ENCODE measurements at places on chromosomes 6 and 20.

- no peak for DNase-seq
These were observed 95.1 kb downstream of the MMS22L start for GRCh38 chr6:97187951-97188350.

GRCh38 chr20:38790200-38791053 lies 15.1 kb upstream of the PPP1R16B start:
- DNase-seq: no peak

- no peak for DNase-seq
These were observed 123.1 kb downstream of the CDKAL1 start for GRCh38 chr6:20657274-20657800.

- no peak for DNase-seq
These were observed 45.4 kb downstream of the PANK2 start for GRCh38 chr20:3934624-3935023.

- no peak for DNase-seq
These were observed 65.1 kb upstream of the PMEPA1 start for GRCh38 chr20:57774951-57775350.

GRCh38 chr6:107115695-107116327 lies 496 bp upstream of the BEND3 start:
- DNase-seq: no peak

- peak; percentile 18 for DNase-seq
These were observed 278.1 kb upstream of the SASH1 start for GRCh38 chr6:148064406-148065134.

DNA sequence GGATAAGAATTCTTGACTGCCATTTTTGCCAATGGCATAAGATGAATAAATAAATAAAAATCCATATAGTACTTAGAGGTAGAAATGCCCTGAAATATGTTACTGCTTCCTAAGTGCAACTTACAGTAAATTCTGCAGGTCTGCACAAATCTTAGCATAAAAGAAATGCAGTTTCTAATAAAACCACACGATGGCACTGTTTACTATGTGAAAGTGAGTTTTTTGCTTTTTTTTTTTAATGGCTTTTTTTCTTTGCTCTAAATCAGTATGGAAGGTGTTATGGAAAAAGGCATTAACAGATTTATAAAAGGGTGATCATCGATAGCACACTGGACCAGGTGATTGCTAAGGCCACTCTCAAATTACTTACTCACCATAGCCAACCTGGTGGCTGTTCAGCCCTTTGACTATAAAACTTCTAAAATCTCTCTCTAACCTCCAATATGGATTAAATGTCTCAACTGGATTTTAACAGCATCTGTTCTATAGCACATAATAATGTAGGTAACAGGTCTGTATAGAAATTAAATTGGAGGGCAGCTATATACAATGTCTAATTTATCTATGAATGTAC lies 45.8 kb downstream of the AHI1 start:
- no peak for DNase-seq

GRCh38 chr6:80133020-80133419 lies 26.5 kb downstream of the BCKDHB start:
- DNase-seq: peak; percentile 16

GRCh38 chr6:5315881-5316280 lies 54.6 kb downstream of the FARS2 start:
- peak; percentile 77 for DNase-seq

DNA sequence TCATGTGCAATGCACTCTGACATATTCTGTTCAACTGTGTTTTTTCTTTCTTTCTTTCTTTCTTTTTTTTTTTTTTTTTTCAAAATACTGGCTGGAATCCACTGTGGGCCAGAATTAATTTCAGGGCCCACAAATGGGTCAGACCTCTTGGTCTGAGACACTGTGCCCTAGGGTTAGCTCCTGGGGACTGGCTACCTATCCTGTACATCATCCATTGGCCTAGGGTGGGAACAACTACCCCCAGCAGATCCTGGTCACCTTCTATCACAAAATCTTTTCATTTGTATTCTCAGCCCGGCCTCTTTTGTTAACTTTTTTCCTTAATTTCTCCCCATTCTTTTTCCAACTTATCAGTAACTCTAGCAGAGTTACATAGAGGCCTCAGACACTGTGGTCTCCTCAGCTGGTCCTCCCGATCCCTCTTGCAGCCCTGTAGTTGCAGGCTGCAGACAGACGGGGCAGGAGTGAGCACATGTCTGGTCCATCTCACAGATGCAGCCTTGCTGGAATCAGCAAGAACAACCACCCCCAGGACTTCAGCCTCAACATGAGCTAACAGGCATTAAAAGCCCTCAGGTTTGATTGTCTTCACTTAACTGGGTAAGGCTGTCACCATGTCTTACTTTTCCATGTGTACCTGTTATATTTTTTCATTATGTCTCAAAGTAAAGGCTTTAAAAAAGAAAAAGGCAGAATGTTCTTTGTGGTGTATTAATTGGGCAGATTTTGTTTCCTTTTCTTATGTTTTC lies 41.3 kb downstream of the TXLNB start:
- no peak for DNase-seq

DNA sequence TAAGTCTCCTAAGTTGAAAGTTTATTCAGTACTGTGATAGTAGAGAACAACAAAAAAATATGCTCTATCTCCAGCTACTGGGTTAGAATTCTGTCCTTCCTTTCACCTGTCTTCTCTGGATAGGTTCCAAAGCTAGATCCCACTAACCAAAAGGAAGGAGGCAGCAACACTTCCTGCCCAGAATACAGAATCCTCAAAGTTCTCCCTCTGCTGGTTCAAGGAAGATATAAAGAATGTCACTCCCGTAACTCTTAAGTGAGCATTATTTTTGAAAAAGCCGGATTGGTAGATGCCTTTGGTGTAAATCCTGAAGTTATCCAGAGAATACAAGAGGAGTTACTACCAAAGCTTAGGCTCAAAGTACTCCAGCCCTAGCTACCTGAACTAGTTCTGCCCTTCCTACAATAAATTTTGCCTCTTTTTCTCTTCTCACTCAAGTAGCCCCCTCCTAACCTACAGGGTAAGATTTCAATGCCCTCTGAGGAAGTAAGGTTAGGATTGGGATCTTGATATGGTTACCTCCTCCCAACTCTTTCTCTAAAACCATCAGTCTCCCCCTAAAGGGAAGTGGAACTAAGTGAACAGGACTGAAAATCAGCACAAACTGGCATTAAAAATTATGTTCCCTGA lies 26.0 kb upstream of the CRIP3 start:
- peak; percentile 13 for DNase-seq

GRCh38 chr6:41672016-41672415 lies 33.7 kb downstream of the MDFI start:
- no peak for DNase-seq

GRCh38 chr6:163570579-163571231 lies 156.2 kb downstream of the QKI start:
- no peak for DNase-seq

DNA sequence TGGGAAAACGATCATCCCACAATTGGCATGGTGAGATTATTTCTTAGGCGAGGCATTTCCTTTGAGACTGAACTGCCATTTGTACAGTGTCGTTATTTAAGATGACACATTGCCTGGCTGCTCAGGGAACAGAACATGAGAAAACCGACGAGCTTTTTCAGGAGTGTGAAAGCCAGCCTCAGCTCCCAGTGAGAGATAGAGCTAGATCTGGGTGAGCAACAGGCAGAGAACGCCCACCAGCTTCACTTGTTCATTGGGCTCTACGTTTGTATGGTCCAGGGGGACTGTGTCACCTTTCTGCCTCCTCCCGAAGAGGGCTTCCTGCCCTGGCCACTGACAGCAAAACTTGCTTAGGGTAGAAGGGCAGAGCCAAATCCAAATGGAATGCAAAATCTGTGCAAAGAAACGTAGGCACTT lies 378.1 kb downstream of the RNGTT start:
- DNase-seq: no peak

DNA sequence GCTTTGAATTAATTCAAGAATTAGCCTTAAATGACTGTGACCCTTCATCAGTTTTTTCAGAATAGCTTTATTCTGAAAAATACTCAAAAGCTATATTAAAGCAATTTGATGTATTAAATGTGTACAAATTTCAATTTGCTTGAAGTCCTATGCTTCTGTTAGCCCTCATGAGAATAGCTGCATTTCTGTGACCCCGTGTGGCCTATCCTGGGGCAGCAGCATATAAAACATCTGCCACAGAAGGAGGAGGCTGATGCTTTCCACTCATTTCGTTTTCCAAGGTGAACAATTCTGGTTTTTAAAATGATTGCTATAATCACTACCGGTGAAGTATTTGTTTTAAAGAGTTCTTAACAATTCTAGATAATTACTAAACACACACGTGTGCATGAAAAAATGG lies 360.3 kb downstream of the BTBD9 start:
- no peak for DNase-seq

GRCh38 chr6:37819802-37820717 lies 533 bp downstream of the ZFAND3 start:
- no peak for DNase-seq

DNA sequence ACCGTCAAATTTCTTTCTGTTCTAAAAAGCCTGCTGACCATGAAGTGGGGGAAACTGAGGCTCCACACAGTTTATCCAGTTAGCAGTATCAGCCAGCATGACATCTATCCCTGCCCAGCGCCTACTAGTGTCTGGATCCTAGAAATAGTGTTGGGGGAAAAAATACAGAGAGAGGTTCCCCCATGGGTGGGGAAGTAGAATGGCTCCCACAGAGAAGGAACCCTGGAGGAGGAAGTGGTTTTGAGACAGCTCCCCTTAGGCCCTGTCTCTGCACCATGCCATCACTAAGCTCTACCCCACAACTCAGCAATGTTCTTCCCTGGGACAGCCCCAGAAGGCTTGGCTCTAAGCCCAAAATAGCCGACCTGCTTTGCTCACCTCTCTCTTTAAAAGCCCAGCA lies 153.4 kb downstream of the MBOAT1 start:
- DNase-seq: no peak

DNA sequence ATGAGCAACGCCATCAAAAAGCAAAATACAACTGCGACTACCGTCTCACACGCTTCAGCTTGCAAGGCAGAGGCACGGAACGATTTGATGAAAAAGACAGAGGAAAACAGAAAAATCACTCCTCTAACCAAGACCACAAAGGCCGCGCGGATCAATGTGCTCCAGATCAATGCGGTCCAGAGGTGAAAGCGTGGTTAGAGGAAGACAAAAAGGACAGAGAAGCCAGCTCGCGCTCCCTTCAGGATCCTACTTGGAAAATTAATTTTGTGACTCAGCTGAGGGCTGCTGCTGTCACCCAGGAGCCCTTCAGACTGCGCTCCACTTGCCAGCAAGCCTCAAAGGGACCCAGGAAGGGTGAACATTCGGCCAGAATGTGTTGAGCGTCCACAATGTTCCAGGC lies 140.2 kb upstream of the RPS6KA2 start:
- DNase-seq: no peak

DNA sequence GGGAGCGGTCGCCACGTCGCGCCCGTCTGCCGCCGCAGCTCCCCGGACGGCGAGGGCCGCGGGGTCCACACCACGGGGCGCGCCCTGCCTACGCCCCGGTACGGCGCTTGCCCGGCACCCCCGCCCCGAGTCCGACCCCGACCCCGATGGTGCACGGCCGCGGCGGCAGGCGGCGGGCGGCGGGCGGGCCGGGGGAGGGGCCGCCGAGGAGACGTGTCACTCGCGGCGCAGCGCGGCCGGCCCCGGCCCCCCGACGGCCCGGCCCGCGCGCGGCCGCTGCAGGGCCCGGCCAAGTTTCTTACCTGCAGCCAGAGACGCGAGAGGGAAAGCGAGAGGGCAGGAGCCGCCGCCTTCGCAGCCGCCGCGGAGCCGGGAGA lies 328 bp downstream of the RRBP1 start:
- DNase-seq: no peak

- DNase-seq: no peak
These were observed 32.4 kb upstream of the FBXO9 start for GRCh38 chr6:53032849-53033248.

GRCh38 chr20:31809661-31810060 lies 9.5 kb upstream of the MYLK2 start:
- no peak for DNase-seq

DNA sequence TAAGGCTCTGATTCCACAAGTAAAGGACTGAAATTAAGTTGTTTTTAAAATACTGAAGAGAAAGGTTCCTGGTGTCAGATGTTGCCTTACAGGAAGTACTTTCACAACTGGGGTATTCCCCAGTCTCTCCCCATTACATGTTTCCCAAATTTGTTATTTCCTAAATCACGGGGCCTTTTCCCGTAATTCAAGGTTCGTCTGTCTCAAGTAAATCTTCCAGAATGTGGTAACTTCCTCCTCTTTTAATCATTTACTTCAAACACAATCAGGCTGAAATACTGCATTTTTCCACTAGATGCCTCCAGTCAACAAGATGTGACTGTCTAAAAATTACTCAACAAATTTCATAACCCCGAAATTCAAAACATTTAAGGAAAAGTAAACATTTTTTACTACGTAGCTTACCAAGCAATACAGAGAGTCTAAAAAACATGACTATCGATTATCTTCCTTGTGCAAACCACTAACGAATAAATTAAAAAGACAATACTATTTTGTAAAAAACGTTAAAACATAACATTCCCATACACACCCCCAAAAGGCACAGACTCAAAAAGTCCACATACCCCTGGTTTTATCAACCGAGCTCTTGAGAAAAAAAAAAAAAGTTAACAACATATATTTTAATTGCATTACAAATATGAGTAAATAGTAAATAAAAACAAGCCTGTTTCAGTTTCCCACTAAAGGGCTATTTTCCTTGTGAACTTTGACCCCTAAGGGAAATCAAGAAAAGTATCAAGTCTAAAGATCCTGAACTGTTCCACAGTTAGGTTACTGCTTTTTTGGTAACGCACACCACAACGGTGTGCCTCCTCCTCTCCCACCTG lies 1.7 kb downstream of the SOD2 start:
- DNase-seq: peak; percentile 81

- DNase-seq: no peak
These were observed 207.5 kb upstream of the ADGRB3 start for GRCh38 chr6:68427630-68428029.

GRCh38 chr20:44422083-44422482 lies 53.6 kb upstream of the TTPAL start:
- no peak for DNase-seq

DNA sequence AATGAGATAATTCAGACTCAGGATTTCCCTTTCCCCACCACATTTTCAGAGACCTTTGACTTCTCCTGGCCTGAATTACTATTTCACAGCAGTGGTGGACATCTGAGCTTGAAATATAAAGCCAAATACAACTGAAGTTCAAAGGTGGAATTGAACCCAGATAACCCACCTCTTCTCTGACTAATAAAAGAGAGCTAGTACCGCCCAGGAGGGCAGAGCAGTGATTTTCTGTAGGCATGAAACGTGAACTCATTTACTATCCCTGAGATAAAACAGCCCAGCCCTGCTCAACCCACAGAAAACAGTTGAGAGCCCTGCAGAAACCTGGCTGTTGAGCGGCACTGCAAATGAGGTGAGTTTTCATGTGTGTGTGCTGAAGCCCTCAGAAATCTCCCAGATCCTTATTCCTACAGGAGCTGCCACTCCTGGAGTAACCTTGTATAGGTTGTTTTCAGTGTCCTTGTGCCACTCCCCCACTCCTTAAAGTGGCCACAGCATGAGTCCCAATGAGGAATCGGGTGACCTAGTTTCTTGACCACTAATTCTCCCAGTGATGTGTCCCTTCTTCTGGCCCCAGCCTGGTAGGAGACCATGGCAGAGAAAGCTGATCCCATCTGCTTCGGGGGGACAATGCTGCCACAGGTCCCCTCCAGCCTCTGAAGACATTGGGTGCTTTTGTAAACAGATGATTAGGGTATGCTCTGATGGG lies 99.2 kb downstream of the NOL4L start:
- DNase-seq: no peak

- DNase-seq: no peak
These were observed 272.1 kb upstream of the EYS start for GRCh38 chr6:65979120-65979519.
